CD4-positive, alpha-beta T cell treated with Interleukin-1 beta for 1 hour (primary cell): ENCODE measurements at places on chromosomes 4 and X.
A peak's percentile ranks its signal among the peaks of the same experiment; 100 is the strongest.

DNA sequence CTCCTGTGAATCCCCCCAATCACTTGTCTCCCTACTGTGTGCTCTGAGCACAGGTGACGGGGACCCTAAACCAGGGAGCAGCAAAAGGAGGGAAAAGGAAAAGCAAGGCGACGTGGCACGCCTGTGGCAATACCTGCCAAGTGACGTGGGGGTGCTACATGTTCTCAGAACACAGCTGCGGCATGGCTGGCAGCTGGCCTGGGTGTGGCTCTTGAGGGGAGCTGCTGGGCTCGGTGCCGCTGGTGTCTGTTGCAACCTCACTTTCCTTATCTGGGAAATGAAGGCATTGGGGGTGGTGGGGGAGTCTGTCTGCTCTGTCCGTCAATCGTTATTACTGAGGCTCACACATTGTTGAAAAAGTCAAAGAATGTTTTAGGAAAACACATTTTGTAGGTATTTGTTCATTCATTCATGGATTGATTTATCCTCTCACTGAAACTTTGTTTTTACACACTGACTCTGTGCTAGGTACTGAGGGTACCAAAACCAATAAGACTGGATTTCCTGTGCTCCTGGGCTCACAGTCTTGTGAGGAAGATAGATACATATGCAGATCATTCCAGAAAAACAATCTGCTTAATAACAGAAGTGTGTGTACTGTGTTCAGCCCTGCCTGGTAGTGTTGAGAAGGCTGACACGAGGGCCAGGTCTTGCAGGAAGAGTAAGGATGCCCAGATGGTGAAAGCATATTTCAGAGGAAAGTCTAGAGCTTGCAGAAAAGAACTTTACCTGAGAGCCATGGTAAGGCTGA lies 217.6 kb downstream of the PTTG2 start:
- DNase-seq, result peak; percentile 60

- no peak for DNase-seq
Observed at GRCh38 chr4:99215521-99215920, 3.5 kb downstream of the ADH6 start.

GRCh38 chrX:48794911-48795515 lies 6.9 kb upstream of the HDAC6 start:
- no peak for DNase-seq

DNA sequence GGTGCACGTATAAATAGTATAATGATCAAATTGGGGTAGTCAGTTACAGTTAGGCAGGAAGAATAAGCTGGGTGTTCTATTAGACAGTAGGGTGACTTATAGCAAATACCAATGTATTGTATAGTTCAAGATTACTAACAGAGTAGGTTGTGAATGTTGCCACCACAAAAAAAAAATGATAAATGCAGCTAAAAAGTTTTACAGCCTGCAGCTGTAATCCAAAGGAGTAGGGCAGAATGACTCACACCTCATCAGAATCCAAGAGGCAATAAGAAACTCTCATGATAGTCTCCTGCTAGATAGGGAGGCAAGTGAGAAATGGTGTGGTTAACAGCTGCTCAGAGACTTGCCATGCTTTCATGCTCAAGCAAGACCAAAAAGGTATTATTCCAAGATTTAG lies 19.6 kb upstream of the TCEAL4 start:
- no peak for DNase-seq
